ENCODE measurements at places on chromosomes 4 and X.

DNA sequence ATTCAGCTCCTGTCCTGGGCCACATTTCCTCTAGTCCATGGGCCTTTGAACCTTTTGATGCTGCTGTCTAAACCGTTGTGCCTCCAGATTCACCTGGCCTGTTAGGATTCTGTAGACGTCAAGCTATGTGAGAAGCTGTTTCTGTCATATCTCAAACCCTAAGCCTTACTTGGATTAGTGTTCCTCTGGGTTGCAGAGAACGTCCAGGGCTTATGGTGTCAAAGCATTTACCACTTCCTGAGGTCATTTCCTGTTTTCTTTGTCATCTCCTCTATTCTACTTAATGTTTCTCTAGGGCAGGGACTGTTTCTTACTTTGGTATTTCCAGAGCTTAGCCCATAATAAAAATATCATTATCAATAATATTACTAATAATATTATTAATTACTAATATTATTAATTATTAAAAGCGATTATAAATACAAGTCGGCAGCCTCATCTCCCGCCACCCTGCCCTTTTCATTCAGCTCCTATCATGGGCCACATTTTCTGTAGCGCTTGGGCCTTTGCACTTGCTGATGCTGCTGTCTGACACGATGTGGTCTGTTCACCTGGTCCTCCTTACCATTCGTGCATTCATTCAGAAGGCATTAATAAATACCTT, 19.1 kb downstream of the PRIMPOL start:
- no peak for DNase-seq

DNA sequence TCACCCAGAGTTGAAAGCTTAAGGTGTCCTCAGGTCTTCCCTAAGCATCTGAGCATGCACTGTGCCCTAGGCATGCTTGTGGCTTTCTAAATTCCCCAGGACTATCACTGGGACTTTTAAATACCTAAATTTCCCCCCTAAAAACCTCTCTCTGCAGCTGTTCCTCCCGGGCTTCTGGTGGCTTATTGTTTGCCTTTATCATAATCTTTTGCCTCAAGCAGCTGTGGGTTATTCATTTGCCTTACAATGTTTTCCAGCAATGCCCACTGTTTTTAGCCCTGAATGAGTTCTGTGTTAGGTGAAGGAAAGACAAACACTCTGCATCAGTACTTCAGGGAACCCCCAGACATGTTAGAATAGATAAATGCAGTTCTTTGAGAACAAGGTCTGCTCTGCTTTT, 455.0 kb downstream of the ZIC3 start:
- no peak for DNase-seq

GRCh38 chr4:11719879-11720278, 291.2 kb upstream of the HS3ST1 start:
- no peak for DNase-seq

- no peak for DNase-seq
Observed at GRCh38 chr4:153890761-153891160, 101.9 kb upstream of the SFRP2 start.

GRCh38 chr4:151679231-151679630, 81.6 kb downstream of the GATB start:
- DNase-seq: no peak

DNA sequence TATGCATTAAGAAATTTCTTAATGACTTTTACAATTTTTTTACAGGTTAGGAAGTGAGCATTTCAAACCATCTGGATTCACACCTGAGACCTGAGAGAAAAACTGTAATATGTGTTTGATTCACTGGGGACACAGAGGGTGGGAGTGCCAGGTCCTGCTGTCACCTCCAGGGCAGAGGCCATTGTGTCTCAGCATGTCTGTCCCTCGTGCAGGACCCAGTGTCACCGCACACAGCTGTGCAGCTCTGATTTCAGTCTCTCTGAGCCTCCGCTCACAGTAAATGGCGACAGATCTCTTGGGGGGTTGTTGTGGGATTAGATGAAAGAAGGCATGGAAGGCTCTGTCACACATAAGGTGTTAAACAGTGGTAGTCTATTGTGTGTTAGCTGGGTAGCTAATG, 23.0 kb upstream of the CLDN24 start:
- DNase-seq: no peak

- no peak for DNase-seq
Observed at GRCh38 chr4:22903913-22904312, 211.2 kb downstream of the GBA3 start.

GRCh38 chr4:6989331-6989923, 53.7 kb upstream of the TADA2B start:
- DNase-seq: no peak

DNA sequence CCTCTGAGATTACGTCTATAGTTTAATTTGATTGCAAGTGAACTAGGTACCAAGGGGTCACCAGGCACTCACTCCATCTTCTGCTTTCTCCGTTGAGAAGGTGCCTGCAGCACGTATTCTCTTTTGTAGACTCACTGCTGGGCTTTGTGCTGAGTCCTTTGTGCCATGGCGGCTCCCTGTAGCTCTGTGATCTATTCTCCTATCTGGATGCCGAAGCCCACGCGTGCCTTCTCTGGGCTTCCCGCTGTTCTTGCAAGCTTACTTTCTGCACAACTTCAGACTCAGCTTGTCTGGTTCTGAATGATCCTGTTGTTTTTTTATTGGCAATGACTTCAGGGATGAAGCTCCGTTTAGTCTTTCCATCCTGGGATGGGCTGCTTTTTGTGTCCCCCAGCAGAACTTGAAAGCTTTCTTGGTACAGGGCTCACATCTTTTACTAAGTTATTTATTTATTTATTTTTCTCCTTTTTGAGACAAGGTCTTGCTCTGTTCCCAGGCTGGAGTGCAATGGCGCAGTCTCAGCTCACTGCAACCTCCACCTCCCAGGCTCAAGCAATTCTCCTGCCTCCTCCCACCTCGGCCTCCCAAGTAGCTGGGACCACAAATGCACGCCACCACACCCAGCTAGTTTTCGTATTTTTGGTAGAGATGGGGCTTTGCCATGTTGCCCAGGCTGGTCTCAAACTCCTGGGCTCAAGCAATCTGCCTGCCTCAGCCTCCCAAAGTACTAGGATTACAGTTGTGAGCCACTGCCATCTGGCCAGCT, 100.9 kb upstream of the NKX1-1 start:
- no peak for DNase-seq

DNA sequence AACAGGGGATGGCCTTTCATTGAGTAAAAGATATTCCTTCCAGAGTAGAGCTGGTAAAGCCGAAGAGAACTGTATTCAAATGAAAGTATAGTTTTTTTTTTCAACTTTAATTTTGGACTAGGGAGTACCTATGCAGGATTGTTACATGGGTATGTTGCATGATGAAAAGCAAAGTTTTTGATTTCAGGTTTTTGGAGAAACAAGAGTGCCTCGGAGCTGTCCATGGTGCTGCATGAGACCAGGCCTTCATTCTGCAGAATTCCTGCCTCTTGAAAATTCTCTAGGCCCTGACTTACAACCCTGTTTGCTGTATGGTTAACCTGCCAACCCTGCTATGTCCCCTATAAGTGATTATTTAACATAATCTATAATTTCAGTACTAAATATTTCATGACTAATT, 1065.7 kb upstream of the FTHL17 start:
- DNase-seq: no peak

DNA sequence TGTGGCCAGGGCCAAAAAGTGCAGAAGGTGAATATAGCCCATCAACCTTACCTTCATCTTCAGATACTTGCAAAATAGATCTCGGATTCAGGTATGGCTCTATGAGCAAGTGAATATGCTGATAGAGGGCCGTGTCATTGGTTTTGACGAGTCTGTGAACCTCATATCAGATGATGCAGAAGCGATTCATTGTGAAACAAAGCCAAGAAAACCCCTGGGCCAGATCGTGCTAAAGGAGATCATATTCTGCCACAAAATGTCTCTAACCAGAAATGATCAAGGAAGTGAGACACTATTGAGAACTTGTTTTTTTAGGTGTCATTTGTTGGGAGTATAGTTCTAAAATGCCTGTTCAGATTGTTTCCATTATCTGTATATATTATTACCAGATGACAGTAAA, 48.3 kb downstream of the PDK3 start:
- DNase-seq: no peak

GRCh38 chrX:119147486-119147885, 19.9 kb upstream of the KIAA1210 start:
- no peak for DNase-seq

GRCh38 chr4:161988946-161989345, 174.9 kb downstream of the FSTL5 start:
- no peak for DNase-seq

GRCh38 chrX:135000516-135000915, 9.7 kb downstream of the SMIM10 start:
- DNase-seq: no peak

DNA sequence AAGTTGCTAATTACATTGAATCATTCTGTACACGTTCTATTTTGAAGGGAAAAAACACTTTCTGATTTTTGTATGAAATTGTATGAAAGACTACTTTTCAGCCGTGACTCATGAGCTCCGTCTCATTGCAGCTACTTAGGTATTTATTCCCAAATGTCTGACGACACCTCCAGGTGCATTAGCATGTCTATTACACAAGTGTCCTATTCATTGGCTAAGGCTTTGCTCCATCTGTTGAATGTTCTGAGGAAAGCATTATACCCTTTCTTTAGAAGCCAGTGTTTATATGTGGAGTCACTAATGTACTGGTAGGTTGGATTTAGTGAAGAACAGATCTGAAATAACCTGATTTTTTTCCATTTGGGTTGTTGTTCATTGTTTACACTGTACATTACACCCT, 51.8 kb downstream of the MAP7D3 start:
- DNase-seq: peak; percentile 49

DNA sequence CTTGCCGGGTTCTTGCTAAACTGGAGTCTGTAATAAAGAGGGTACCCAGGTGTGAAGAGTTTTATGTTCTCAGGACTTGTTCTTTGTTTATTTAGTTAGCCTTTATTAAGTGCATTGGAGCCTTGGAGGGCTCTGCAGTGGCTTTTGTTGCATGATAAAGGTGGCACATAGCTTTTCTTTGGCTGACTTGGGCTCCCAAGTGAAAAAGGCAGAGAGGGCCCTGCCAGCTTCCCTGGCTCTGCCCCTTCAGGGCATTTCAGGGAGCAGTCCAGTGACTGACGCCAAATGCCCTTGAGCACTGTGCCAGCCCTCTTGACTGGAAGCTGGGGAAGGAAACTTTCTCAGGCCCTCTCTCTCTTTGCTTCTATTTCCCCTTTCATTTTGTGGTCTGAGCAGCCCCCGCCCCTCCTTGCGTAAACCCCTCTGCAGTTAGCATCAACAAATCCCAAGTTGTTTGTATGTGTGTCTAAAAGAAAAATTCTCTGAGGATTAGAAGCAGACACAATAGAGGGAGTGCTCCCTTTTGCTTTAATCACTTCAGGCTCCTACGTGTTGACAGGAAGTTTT, 152.2 kb downstream of the NHS start:
- no peak for DNase-seq
